ENCODE measurements at places on chromosomes 12 and 14. TPM values are rescaled to one million over a fixed set of nuclear protein-coding genes. Genes with fewer than 3 reads are reported as not detected.

The GLIPR1L1 gene
- total RNA-seq, result not detected

- H3K27me3 ChIP-seq, result no peaks in the 10 kb centered on the region
- no peak overlapping the region for H3K27ac ChIP-seq
- H3K36me3 ChIP-seq, result no peaks in the 10 kb centered on the region
- H3K4me3 ChIP-seq, result no peak overlapping the region
Measured at GRCh38 chr14:102200690-102201352, 61.1 kb downstream of the WDR20 start.

DNA sequence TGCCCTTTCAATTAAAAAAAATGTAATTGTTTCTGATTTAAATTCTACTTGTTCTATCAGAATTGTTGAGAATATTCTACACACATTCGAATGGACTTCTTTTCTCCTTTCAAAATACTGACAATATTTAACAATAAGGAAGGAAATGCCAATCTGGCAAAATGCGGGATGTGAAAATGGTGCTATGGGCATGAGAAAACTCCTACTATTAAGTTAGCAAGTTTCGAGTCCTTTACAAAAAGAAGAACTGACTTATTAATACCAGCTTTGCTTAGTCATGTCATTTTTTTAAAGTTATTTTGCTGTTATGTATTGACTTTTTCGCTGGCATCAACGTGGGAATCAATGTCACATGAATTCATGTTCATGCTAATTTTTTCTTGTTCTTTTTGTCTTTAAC is 31.7 kb upstream of the ARL1 start:
- H3K4me1 ChIP-seq, result peaks cover 3% of the 10 kb centered on the region
- no peak for DNase-seq
- H3K36me3 ChIP-seq, result no peaks in the 10 kb centered on the region
- H3K4me3 ChIP-seq, result no peak overlapping the region
- no peaks in the 10 kb centered on the region for H3K27me3 ChIP-seq

GRCh38 chr12:116984098-116984497 is 73.3 kb downstream of the FBXW8 start:
- DNase-seq, result no peak
- H3K4me3 ChIP-seq, result no peak overlapping the region
- peaks cover 10% of the 10 kb centered on the region for H3K36me3 ChIP-seq

DNA sequence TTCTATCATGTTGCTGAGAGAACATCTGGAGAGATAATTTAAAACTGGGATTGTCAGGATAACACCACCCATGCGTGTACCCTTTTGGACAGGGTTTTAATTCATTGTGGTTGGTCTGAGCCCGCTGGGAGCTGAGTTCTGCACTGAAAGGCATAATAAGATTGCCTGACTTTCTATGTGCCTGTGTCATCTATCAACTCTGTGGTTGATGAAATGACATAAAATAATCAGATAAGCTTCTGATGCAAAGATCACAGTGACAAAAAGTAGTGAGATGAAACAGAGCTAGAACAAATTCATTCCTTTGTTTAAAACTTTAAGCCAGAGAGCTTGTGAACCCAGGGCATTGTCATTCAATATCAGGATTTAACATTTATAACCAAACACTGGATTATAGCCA is 98.7 kb downstream of the BBS10 start:
- H3K4me3 ChIP-seq, result no peak overlapping the region
- no peaks in the 10 kb centered on the region for H3K4me1 ChIP-seq
- H3K27me3 ChIP-seq, result no peaks in the 10 kb centered on the region

DNA sequence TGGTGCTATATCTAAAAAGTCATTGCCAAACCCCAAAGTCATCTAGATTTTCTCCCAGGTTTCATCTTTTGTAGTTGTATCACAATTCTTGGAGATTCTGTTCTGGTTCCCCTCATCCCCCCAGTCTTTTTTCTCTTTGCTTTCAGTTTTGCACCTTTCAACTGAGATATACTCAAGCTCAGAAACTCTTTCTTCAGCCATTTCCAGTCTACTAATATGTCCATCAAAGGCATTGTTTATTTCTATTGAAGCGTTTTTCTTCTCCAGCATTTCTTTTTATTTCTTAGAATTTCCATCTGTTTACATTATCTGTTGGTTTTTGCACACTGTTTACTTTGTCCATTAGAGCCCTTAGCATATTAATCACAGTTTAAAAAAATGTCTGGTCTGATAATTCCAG is 179.5 kb downstream of the NUBPL start:
- H3K27ac ChIP-seq, result no peak overlapping the region
- H3K27me3 ChIP-seq, result no peaks in the 10 kb centered on the region
- H3K36me3 ChIP-seq, result no peaks in the 10 kb centered on the region
- no peaks in the 10 kb centered on the region for H3K4me1 ChIP-seq

DNA sequence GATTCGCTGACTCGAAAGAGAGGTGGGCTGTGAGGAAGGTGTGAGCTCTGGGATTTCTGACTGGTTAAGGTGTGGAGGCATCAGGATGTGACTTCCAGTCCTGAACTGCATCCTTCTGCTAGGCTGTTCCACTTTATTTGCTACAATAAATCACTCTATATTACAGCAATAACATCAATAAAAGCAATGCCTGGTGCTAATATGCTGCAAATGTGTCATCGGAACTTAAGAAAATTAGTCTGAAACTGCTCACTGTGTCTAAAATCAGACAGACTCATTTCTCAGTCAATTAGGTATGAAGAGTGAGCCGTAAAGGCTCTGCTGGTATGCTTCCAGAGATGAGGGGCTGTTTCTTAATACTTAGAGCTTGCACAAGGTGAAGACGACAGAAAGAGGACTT is 126.6 kb downstream of the HELB start:
- no peaks in the 10 kb centered on the region for H3K36me3 ChIP-seq
- no peak overlapping the region for H3K27ac ChIP-seq
- H3K4me3 ChIP-seq, result no peak overlapping the region
- DNase-seq, result no peak
- no peaks in the 10 kb centered on the region for H3K27me3 ChIP-seq

The PIANP gene
- total RNA-seq, result 0.17 TPM

DNA sequence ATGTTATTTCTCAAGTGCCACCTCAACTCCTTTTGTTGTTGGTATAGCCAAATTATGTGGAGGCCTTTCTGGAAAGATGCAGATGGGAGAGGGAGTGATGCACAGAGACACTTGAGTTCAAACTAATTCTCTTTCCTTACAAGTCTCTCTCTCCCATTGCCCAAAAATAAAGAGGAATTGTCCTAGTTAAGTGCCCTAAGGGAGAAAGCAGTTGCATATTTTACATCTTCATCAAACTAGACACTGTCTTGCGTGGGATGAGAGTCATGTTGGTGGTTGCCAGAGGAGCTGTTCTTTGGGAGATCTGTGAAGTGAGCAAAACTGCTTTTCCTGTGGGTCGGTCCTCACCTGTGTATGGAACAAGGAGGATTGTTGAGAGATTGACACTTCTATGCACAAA is 72.2 kb downstream of the EP400 start:
- peaks cover 95% of the 10 kb centered on the region for H3K36me3 ChIP-seq
- H3K4me1 ChIP-seq, result peaks cover 5% of the 10 kb centered on the region
- no peak overlapping the region for H3K4me3 ChIP-seq
- no peak for DNase-seq
- no peak overlapping the region for H3K27ac ChIP-seq
- no peaks in the 10 kb centered on the region for H3K27me3 ChIP-seq

The NPFF gene
- not detected for total RNA-seq

The RD3L gene
- not detected for total RNA-seq

DNA sequence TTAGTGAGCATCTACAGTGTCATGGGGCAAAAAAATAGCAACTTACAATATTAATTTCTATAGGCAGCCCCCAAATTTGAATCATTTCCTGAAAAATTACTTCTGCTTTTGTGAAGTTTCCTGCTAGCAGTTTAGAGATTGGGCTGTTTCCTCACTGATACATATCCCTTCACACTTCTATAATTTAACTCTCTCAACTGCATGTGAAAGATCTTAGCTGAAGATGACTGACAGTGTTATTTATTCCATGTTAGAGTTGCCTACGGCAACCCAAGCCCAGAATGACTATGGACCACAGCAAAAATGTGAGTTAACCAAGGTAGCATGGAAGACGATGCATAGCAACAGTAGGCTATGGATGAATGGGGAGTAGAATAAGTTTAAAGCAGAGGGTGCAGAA is at the start of gene KLRG1:
TSS of gene KLRG1 (plus strand) at position 134 of the 400 bp plus-strand sequence. CDS start at position 224, 90 bp downstream.
- no peaks in the 10 kb centered on the region for H3K36me3 ChIP-seq
- no peak within 1 kb of the TSS for H3K4me3 ChIP-seq
- H3K27me3 ChIP-seq, result no peaks in the 10 kb centered on the region
- H3K4me1 ChIP-seq, result no peaks in the 10 kb centered on the region
- DNase-seq, result no peak
- H3K27ac ChIP-seq, result no peak within 1 kb of the TSS

The TMEM132D gene
- total RNA-seq, result not detected

DNA sequence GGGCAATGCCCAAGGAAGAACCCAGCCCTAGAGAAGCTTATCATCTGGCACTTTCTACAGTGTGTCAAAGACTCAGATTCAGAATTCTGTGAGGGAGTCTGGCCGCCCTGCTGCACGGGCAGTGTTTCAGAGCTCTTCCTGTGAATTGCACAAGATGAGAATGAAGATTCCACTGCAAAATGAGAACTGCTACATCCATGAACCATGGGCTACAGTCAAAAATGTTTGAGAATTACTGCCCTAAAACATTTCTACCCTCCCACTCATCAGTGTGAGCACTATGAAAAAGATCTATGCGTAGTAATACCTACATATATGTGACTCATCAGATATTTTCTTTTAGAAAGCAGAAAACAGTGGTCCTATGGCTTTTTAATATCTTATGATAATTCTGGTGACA is 104.0 kb downstream of the STAB2 start:
- H3K36me3 ChIP-seq, result no peaks in the 10 kb centered on the region
- H3K4me3 ChIP-seq, result no peak overlapping the region
- H3K27me3 ChIP-seq, result no peaks in the 10 kb centered on the region
- no peaks in the 10 kb centered on the region for H3K4me1 ChIP-seq

DNA sequence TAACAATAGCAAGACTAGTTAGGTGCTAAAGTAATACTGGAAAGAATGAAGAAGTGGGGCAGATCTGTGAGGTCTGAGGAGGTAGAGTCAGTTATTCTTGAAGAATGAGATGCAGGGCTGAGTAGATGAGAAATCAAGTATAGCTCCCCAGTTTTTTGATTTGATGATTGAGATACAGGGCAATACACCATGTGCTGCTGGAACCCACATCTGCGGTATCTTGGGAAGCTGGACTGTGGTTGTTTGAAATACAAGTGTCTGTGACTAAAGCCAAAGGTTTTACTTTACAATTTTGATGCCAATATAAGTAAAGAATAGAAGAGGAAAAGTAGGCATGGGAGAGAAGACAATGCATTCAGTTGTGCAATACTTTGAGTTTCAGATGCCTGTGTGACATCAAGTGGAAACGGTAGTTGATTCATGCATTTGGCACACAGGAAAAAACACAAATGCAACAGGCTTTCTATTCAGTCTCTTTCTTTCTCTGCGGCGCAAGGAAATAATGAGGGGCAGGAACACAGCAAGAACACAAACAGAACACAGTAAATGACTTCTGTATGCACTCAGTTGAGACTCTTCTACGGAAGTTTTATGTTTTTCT is 190.2 kb upstream of the SLC38A2 start:
- no peak overlapping the region for H3K4me3 ChIP-seq
- DNase-seq, result no peak
- H3K27ac ChIP-seq, result peak overlapping the region; percentile 77
- no peaks in the 10 kb centered on the region for H3K36me3 ChIP-seq

The RAB15 gene
- total RNA-seq, result 18.0 TPM

The C12orf54 gene
- not detected for total RNA-seq

- H3K27ac ChIP-seq, result no peak overlapping the region
- no peaks in the 10 kb centered on the region for H3K27me3 ChIP-seq
- DNase-seq, result no peak
- H3K4me3 ChIP-seq, result no peak overlapping the region
- no peaks in the 10 kb centered on the region for H3K4me1 ChIP-seq
- H3K36me3 ChIP-seq, result no peaks in the 10 kb centered on the region
Measured at GRCh38 chr14:39765676-39766075, 333.4 kb upstream of the FBXO33 start.

- no peak for DNase-seq
- H3K27me3 ChIP-seq, result no peaks in the 10 kb centered on the region
- no peak overlapping the region for H3K27ac ChIP-seq
- H3K4me3 ChIP-seq, result no peak overlapping the region
- H3K36me3 ChIP-seq, result no peaks in the 10 kb centered on the region
- no peaks in the 10 kb centered on the region for H3K4me1 ChIP-seq
Measured at GRCh38 chr12:4116251-4117111, 157.1 kb upstream of the CCND2 start.

The GPATCH2L gene
- total RNA-seq, result 38.7 TPM

- H3K27me3 ChIP-seq, result no peaks in the 10 kb centered on the region
- H3K36me3 ChIP-seq, result no peaks in the 10 kb centered on the region
- peaks cover 79% of the 10 kb centered on the region for H3K4me1 ChIP-seq
- no peak overlapping the region for H3K4me3 ChIP-seq
Measured at GRCh38 chr12:93430280-93430679, 11.5 kb downstream of the UBE2N start.

DNA sequence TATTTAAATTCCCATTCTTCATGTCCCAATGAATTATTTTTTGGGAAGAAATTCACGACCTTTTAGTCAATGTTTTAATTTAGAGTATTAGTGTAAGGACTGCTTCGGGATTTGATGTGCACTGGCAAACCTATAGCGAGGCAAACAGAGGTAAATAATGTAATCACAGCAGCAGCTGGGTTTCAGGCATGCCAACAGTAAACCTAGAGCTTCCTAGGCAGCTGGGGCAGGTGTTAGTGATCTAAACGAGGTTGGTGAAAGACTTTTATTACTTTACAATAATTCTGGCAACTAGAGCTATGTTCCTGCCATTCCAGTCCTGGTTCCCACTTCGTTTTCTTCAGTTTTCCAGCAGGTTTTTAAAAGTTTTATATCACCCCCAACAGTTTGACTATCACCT is 1036.4 kb upstream of the FOXG1 start:
- no peak overlapping the region for H3K27ac ChIP-seq
- no peak overlapping the region for H3K4me3 ChIP-seq
- no peaks in the 10 kb centered on the region for H3K36me3 ChIP-seq
- DNase-seq, result no peak
- H3K27me3 ChIP-seq, result no peaks in the 10 kb centered on the region

GRCh38 chr14:101733211-101733610 is 28.3 kb upstream of the PPP2R5C start:
- H3K27me3 ChIP-seq, result peaks cover 1% of the 10 kb centered on the region
- H3K36me3 ChIP-seq, result no peaks in the 10 kb centered on the region
- no peak overlapping the region for H3K4me3 ChIP-seq

The MYF5 gene
- total RNA-seq, result 2.6 TPM

DNA sequence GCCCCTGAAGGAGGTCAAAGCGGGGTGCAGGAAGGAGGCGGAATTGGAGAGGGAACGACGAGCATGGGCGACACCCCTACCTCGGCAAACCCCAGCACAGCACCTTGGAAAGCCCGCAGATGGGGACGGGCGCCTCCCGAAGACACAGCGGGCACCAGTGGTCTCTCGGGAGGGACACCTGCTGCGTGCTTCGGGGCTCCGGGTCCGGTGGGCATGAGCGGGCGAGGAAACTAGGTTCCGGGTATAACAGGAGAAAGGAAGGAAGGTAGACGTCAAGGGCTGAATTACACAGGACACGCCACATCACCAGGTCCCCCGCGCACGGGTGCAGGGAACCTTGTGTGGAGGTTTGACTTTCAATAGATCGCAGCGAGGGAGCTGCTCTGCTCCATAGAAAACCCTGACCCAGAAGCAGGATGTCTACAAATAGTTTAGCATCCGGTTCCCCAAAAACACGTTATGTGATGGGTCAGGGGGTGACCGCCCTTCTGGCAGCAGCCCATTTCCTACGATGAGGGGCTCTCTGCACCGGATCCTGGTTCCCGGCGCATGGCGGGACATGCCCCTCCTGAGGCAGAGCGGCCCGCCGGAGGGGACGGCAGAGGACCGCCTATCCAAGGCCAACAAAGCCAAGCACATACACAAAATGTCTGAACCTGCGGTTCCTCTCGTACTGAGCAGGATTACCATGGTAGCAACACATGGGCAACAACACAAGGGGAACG is 196.9 kb downstream of the ALG10 start:
- no peak for DNase-seq
- H3K4me3 ChIP-seq, result peak overlapping the region; percentile 58
- no peaks in the 10 kb centered on the region for H3K4me1 ChIP-seq
- peaks cover 8% of the 10 kb centered on the region for H3K27me3 ChIP-seq
- no peaks in the 10 kb centered on the region for H3K36me3 ChIP-seq
- no peak overlapping the region for H3K27ac ChIP-seq

All from psoas muscle (tissue), 8 donors.